ENCODE measurements at places on chromosomes 1 and 21.

DNA sequence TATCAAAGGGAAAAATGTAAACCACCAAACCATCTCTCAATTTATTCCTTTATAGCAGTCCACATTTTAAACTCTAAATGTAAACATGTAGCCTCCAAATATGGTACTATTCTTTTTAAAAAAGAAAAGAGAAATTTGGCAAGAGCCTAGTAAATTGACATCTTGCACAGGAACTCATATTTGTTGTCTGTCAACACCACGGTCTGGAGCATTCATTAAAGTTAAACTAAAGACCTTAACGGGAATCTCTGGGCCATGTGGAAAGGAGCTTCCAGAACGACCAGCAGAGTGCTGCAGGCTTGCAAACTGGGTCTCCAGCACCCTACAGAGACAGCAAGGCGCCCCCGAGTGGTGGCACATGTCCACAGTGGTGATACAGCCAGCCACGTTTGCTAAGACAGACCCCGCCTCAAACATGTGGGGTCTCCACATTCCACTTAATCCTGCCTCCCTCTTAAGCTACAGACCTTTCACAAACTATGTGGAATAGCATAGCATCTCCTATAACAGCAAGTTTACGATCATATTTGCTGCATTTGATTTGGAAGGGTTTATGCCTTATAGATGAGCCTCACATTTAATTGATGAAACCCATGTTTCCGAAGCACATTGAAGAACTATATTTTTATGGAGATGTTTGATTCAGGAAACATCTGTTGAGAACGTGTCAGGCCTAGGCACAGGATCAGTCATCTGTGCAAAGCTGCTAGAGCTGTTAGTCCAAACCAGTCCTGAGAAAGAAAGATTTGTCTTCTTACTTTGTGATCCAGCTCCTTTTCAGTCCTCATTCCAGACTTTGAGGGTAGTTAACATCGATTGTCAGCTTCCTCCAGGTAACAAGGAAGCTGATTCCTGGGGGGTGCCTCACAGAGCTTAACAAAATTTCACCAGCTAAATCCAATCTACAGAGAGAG lies 96.4 kb upstream of the BACE2 start:
- no peak for DNase-seq

DNA sequence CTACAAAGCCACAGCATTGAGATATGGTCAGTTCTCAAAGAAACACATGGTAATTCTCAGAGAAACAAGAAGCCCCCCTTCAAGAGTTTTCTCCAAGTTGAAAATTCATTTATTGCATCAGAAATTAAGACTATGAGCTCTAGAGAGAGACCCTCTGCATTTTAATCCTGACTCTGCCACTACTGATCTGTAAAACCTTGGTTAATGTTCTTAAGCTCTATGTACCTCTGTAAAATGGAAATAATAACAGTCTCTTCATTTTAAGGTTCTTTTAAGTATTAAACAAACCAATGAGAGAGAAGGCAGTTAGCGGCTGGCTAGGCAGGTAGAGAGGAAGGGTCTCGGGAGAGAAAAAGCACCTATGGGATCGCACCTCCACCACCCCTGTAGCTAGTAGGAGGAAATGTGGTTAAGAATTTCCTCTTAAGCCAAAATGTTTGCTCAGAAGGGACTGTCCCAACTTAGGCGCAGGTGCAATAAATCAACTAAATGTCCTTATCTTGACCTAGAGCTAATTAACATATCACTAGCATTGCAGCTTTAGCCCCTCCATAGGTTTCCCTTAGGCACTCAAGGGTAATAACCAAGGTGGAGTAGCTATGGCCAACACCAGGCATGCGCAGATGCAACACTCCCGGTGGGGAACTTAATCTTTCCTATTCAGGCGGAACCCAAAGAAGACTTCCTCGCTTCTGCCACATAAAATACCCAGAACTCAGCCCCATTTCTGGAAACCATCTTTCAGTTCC lies 1685.4 kb downstream of the MRPL39 start:
- DNase-seq = no peak

GRCh38 chr1:208192995-208193394 lies 51.2 kb downstream of the PLXNA2 start:
- no peak for DNase-seq

DNA sequence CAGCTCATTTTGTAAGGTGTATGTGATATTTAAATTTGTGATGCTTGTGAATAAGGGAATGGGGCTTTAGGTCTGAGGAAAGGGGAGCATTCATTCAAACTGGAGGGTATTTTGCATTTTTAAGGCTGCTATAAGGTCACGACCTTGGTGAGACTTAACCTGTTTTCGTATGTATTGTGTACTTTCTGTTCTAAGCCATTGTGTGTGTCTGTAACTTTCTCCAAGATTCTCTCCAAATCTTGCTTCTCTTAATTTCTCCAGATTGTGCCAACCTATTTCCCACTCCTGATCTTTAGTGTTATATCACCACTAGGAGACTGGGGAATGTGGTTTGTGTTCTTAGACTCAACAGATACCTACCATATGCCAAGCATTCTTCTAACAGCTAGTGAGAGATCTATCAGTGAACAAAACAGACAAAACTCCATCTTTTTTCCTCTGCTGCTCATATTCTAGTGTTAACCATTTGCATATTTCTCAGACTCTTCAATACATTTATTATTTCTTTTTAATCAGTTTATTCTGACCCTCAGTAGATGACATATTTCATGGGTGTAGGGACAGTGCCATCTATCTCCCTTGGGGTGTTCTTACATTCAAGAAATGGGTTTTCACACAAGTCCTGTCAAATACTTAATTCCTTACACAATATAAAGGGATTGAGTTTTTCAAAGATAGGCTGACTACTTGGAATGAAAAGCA lies 27.5 kb downstream of the ATP1B1 start:
- DNase-seq = no peak

DNA sequence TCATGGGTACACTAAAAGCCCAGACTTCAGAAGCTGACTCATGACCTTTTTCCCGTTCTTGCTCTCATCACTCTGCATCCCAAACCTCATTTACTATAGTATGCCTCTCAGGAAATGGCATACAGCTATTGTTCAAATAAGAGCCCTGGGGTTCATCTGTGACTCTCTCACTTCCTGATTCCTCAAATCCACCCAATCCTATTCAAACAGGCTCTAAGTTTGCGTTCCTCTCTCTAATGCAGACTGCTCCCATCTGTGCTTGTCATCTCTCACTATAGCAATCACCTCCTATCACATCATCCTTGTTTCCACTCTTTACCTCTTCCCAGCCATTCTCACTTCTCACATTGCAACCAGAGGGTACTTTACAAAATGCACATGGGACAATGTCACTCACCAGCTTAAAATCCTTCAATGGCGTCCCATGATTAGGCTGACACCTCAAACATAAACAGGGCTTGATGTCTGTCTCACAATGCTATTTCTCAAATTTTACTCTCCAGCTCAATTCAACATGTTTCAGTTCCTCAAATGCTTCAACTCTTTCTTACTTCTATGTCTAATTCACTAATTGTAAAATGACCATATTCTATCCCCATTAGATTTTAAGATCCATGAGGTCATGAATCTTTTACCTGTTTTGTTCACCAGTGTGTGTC lies 408.4 kb downstream of the NTNG1 start:
- no peak for DNase-seq

- no peak for DNase-seq
Measured at GRCh38 chr1:229396585-229397206, 37.2 kb downstream of the ACTA1 start.

Data from Panc1 (cell line).